MCF 10A (cell line): ENCODE measurements at places on chromosomes 13 and 19. TPM values are rescaled to one million over a fixed set of nuclear protein-coding genes. Genes with fewer than 3 reads are reported as not detected.

GRCh38 chr13:77696879-77697216 is 639 bp upstream of the SLAIN1 start:
- DNase-seq = no peak

The CRTC1 gene
- total RNA-seq = 8.6 and 11.1 TPM in 2 replicates

The SCGB2B2 gene
- not detected in 2 replicates for total RNA-seq

DNA sequence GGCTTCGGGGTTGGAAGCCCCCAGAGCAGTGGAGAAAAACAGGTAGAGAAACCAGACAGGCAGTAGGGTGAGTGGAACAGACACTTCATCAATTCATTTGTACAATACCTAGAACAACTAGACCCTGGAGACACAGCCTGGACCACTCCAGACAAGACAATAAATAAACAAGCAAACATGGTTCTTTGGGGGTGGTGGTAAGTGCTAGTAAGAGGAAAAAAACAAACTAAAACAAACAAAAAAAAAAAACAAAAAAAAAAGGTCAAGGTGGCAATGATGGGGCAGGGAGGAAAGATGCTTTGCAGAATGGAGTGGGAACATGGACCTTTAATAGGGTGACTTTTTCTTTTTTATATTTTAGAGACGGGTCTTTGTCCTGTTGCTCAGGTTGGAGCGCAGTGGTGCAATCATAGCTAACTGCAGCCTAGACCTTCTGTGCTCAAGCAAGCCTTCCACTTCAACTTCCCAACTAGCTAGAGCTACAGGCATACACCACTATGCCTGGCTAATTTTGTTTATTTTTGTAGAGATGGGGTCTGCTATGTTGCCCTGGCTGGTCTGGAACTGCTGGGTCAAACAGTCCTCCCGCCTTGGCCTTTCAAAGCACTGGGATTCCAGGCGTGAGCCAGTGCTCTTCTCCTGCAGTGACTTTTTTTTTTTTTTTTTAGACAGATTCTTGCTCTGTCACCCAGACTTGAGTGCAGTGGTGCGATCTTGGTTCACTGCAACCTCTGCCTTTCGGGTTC is 3.1 kb downstream of the JUNB start:
- DNase-seq = no peak

DNA sequence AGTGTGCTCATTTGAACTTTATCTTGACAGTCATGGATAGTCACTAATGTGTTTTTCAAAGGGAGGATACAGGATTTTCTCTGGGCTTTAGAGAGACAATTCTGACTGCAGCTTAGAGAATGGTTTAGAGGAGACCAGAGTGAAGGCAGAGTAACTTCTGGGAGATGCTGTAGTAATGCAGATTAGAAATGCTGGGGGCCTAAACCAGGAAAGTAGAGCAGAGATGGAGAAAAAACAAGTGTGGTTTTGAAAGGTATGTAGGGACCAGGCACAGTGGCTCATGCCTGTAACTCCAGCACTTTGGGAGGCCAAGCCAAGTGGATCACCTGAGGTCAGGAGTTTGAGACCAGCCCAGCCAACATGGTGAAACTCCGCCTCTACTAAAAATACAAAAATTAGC is 18.3 kb upstream of the CEBPA start:
- no peak for DNase-seq

GRCh38 chr13:40422588-40423235 is 243.7 kb downstream of the FOXO1 start:
- no peak for DNase-seq

DNA sequence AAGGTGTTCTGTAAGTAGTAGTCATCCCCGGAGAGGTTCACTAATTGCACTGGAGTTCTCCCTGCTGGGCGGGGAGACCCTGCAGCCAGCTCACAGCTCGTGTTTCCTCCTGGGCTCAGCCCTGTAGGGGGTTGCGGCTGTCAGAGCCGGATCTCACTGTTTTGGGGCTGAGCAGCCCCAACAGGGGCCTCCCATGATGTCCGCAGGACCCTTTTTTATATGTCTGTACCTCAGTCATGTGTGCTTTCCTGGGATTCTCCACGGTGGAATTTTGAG is 130.2 kb upstream of the MCF2L start:
- DNase-seq = no peak

GRCh38 chr13:104705031-104705750 is 1639.0 kb upstream of the SLC10A2 start:
- DNase-seq = no peak

GRCh38 chr19:3612901-3613741 is 6.4 kb upstream of the TBXA2R start:
- no peak for DNase-seq

GRCh38 chr19:35471946-35472345 is 18.3 kb downstream of the KRTDAP start:
- no peak for DNase-seq

The PBX4 gene
- total RNA-seq = 0.30 TPM in 1 of 2 replicates, not detected in the other

DNA sequence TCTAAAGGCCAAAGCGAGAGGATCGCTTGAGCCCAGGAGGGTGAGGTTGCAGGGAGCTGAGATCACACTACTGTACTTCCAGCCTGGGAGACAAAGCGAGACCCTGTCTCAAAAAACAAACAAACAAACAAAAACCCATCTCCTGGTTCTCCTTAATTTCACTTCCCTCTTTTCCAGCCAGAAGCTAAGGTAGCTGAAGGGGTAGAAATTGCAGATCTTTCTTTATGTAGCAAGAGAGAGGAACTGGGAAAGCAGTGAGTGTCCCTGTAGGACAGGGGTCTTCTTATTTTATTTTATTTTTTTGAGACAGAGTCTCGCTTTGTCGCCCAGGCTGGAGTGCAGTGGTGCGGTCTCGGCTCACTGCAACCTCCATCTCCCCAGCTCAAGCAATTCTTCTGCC is 4.5 kb upstream of the TSPAN16 start:
- DNase-seq = no peak

DNA sequence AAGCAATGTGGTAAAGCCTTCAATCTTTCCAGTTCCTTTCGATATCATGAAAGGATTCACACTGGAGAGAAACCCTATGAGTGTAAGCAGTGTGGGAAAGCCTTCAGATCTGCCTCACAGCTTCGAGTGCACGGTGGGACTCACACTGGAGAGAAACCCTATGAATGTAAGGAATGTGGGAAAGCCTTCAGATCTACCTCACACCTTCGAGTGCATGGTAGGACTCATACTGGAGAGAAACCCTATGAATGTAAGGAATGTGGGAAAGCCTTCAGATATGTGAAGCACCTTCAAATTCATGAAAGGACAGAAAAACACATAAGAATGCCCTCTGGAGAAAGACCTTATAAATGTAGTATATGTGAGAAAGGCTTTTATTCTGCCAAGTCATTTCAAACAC is 15.6 kb upstream of the ZNF763 start:
- peak; percentile 5 for DNase-seq

The SBSN gene
- total RNA-seq = 0.61 TPM in 1 of 2 replicates, not detected in the other

GRCh38 chr19:51760697-51761356 is at the start of gene FPR2:
Gene FPR2 (plus strand): TSS chr19:51761180. CDS start chr19:51768659, 7,479 bp downstream.
- DNase-seq = no peak

The IGFL4 gene
- 0.54 TPM in 1 of 2 replicates, not detected in the other for total RNA-seq

DNA sequence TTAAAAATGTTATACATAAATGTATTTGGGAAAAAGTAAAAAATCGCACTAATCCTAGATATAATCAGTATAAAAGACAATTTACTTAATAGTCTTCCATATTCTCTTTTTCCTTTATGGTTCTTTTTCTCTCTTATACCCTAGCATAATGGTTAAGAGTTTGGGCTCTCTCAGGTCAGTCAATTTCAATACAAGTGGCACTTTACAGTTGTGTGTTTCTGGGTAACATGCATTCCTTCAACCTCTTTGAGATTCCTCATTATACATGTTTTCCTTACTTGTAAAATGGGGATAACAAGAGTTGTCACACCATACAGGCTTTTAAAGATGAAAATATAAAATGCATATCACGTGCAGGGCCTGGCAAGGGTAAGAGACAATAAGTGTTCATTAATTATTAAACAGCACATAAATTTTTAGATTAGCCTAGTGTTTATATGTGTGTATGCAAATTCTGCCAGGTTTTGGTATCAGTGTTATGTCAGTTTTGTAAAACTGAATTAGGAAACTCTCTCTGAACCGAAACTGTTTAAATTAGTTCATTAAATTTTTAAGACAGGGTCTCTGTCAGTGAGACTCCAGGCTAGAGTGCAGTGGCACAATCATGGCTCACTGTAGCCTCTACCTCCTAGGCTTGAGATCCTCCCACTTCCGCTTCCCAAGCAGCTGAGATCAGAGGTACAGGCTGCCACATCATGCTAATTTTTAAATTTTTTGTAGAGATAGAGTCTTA is 49.8 kb downstream of the ELF1 start:
- DNase-seq = no peak

The PNMA8B gene
- total RNA-seq = not detected in 2 replicates

The CSNK1G2 gene
- 48.5 and 54.4 TPM in 2 replicates for total RNA-seq

DNA sequence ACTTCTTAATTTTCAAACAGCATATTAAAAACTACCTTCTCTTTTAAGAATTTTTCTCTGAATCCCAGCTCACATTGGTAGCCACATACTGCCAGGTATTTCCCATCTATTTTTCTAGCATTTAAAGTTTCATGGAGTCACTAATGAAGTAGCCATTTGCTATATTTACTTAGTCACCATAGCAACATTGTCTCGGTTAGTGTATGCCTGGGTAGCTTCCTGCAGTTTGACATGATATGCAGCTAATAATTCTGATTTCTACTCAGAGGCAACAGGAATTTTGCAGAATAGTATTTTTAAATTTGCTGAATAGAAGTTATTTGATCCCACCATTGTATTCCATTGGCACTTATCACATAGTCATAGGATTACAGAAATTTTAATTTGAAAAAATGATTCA is 30.9 kb upstream of the KCTD4 start:
- DNase-seq = no peak

DNA sequence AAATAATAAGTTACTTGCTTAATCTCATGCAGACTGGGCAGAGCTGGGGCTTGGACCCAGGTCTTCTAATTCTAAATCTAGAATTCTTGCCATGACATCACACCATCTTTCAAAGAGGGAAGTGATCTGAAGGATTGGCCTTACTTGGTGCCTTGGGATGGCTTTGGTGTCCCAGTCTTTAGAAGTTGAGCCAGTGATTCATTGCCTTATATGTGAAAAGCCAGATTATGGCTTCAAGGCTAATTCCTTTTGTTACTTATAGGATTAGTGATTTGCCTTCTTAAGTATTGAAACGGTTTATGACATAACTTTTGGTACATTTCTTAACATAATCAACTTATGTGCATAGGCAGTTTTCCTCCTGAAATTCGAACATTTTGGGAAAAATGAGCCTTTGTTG is 14.9 kb downstream of the COG3 start:
- no peak for DNase-seq

DNA sequence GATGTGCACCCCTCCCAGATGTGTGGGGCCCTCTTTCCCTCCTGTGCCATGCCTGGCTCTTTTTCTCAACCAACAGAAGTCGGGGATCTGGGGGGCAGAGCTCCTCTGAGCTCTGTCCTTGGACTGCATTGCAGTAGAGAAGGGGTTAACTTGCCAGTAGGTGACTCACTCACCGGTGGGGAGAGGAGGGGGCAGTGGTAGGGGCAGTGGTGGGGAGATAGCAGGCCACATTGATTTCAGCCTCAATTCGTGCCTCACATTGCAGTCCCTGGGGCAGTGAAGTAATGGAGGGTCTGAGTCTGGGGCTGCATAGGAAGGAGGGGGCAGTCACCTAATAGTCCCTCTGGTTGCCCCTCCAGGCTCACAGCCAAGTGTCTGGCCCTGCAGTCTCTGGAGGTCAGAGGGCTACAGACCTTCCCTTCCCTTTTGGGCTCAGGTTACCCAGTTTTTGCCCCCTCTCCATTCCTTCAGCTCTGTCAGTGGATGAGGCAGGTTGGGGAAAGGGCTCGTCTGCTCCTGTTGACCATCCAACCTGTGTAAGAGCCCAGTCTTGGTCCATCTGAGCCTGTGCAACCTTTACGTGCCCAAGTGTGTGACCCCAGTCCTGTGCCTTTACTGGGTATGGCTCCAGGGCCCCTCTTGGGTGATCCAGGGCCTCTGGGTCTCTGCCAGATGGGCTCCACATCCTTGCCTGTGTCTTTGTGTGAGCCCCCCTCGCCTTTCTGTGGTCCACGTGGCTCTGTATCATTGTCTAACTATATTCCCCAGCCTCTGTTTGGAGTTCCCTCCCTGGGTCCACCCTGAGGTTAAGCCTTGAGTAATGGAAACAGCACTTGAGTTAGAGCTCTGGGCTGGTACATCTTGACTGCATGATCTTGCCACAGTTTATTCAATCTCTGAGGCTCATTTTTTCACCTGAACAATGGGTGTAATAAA is 13.0 kb downstream of the CIC start:
- peak; percentile 35 for DNase-seq

DNA sequence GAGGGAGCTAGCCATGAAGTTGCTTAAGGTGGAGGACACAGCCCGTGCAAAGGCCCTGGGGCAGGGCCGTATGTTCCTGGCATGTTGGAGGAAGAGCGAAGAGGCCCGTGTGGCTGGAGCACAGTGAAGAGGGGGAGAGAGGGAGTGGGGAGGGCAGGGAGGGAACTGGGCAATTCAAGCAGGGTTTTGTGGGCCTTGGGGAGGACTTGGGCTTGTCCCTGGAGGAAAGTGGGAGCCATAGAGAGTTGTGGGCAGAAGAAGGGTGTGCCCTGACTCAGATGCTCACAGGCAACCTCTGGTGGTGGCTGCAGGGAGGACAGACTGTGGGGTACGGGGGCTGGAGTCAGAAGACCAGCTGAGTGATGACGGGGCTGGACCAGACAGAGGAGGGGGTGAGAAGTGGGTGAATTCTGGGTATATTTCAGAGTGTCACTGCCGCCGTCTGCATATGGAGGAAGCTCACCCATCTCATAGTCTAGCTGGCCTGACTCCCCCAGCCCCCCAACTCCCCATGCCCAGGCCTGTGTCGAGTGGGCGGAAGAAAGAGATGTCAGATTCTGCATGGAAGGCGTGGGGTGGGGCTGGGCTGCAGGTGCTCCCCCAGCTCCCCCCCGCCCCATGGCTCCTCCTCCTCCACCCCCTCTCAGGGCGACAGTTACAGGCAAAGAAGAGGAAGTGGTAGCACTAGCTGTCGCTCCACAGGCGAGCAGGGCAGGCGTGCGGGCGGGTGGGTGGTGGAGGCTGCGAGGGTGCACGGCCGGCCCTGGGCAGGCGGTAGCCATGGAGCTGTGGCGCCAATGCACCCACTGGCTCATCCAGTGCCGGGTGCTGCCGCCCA is at the start of gene VAV1:
VAV1 (plus strand) TSS at position 681 of the 838 bp plus-strand sequence; CDS start at position 781, 100 bp downstream.
- DNase-seq = no peak

The KLF1 gene
- not detected in 2 replicates for total RNA-seq

DNA sequence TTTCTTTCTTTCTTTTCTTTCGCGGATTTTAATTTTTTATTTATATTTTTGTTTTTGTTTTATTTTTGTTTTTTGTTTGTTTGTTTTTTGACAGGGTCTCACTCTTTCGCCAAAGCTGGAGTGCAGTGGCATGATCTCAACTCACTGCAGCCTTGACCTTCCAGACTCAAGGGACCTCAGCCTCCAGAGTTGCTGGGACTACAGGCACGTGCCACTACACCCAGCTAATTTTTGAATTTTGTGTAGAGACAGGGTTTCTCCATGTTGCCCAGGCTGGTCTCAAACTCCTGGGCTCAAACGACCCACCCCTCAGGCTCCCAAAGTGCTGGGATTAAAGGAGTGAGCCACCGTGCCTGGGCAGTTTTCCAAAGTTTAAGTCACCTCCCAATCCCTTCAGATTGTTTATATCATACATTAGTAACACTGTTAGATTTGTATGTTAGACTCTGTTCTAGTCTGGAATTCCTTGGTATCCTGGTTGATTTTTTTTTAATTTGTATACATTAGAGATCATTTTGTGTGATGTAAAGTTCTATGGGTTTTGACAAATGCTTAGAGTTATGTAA is 597.3 kb downstream of the DCT start:
- peak; percentile 14 for DNase-seq

The CEBPA gene
- 4.7 and 6.2 TPM in 2 replicates for total RNA-seq
